ENCODE measurements at places on chromosomes 3 and 15.
A peak's percentile ranks its signal among the peaks of the same experiment; 100 is the strongest.

DNA sequence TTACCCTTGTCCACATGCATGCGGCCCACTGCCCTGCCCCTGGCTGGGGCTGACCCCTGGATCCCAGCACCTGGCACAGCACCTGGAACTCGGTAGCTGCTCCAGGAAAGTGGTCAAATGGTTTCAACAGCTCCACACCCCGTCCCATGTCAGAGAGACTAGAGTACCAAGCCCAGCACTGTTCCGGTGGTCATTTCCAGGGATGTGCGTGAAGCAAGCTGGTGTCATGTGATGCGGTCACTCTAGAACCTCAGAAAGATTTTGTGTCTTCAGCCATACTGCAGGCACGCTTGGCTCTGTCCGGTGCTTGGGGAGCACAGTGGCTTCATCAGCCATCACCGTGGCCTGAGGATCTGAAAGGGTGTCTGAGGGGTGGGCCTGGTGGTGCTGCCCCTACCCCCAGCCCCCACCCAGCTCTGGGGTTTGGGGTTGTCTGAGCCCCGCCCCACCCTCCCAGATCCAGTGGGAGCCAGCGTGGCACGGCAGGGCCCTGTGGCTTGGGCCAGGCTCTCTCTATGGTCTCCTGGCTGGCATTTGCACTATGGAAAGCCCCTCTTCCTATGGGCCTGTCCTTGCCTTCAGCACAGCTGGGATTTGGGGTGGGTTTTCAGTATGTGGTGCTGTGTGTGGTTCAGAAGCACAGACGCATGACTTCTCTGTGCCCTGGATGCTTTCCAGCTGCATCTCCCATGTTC lies 15.3 kb downstream of the APBA2 start:
- no peak for DNase-seq
- no peak overlapping the region for H3K4me3 ChIP-seq
- H3K4me1 ChIP-seq, result no peaks in the 10 kb centered on the region
- H3K27ac ChIP-seq, result no peak overlapping the region
- no peaks in the 10 kb centered on the region for H3K36me3 ChIP-seq
- H3K27me3 ChIP-seq, result no peaks in the 10 kb centered on the region

DNA sequence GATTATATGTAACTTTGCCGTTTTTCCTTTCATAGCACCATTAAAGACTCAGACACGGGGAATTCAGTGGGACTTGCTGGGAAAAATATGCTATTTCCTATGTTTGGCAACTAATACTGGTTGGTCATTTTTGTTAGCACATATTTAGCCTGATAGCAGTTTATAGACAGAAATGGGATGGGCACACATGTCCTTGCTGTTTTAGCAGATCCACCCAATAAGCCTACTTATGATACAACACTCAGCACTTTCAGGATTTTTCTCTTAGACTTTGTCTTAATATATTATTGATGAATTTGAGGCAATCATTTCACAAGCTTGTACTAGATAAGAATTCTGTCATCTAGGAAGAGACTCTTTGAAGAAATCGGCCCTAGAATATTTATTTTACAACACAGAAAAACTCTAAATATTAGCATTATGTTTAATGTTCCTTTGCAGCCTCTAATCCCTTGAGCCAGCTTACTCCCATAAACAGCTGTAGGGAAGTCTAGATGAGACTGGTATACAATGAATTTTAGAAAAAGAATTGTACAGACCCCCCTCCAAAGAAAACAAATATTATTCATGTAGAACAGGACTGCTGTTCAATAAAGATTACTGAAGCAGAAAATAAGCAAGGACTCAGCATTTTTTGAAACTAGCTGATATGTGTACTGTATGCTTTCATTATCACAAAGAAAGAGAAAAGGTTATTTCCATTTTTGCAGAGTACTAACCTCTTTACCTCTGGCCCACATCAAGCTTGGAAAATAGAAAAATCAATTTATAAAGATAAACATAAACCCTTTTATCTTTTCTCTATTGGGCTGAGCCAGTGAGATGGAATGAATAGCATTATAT lies 656.8 kb upstream of the SGO1 start:
- no peaks in the 10 kb centered on the region for H3K4me1 ChIP-seq
- no peak for DNase-seq
- H3K27ac ChIP-seq, result no peak overlapping the region

GRCh38 chr3:12352253-12352652 lies 63.4 kb downstream of the PPARG start:
- no peak for DNase-seq
- H3K36me3 ChIP-seq, result no peaks in the 10 kb centered on the region
- no peak overlapping the region for H3K4me3 ChIP-seq

- no peaks in the 10 kb centered on the region for H3K27me3 ChIP-seq
- H3K36me3 ChIP-seq, result no peaks in the 10 kb centered on the region
- peak; percentile 78 for DNase-seq
- no peaks in the 10 kb centered on the region for H3K4me1 ChIP-seq
These were observed 54.2 kb upstream of the ARHGEF3 start for GRCh38 chr3:56855856-56856512.

DNA sequence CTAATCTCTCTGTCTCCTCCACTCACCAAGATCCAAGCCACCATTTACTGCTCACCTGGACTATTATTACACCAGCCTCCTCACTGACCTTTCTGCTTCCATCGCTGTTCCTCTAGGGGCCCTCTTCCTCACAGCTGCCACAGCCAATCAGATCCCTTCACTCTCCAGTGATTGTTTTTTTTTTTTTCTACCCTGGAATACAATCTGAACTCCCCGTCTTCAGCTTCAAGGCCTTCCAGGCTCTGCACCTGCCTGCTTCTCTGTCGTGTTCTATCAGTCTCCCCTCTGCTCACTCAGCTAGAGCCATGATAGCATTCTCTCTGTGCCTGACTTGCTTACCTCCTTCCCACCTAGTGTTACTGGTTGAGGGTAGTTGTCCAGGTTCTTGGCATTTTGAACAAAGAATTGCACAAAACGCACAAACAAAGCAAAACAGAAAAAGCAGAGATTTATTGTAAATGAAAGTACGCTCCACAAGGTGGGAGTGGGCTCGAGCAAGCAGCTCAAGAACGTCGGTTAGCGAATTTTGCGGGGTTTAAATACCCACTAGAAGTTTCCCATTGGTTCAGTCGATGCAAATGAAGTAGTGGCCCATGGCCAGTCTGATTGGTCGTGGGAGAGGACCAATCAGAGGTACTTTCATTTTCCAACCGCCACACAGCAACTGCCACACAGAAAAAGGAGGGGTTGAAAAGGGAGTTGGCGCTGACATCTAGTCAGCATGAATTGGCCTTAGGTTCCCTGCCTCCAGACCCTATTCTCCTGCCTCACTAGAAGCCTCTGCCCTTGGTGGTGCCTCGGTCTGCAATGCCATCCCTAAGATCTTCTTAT lies 188.9 kb downstream of the TLE3 start:
- no peak overlapping the region for H3K4me3 ChIP-seq
- no peak overlapping the region for H3K27ac ChIP-seq
- H3K36me3 ChIP-seq, result no peaks in the 10 kb centered on the region
- H3K27me3 ChIP-seq, result no peaks in the 10 kb centered on the region

GRCh38 chr3:54123003-54123775 lies 837 bp downstream of the CACNA2D3 start:
- no peak for DNase-seq
- no peak overlapping the region for H3K4me3 ChIP-seq
- H3K4me1 ChIP-seq, result no peaks in the 10 kb centered on the region
- peaks cover 92% of the 10 kb centered on the region for H3K27me3 ChIP-seq
- no peaks in the 10 kb centered on the region for H3K36me3 ChIP-seq

DNA sequence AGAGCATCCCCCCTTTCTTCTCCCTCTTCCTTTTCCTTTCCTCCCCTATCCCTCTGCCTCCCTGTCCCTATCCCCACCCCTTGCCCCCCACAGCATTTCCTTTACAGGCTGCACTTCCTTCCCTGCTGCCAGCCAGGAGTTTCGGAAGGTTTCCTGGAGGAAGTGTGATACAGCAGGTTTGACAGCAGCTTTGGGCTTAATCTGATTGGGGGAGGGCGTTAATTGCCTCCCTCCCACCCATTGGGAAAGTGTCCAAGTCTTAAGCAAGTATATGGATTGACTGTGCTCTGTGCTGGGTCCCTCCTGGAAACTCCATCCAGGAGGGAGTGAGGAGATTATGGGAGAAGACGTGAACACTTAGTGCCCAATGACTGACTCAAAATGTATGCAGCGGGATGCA lies 1.8 kb downstream of the SCAMP5 start:
- no peak for DNase-seq
- no peaks in the 10 kb centered on the region for H3K36me3 ChIP-seq
- peaks cover 6% of the 10 kb centered on the region for H3K4me1 ChIP-seq
- H3K4me3 ChIP-seq, result no peak overlapping the region
- peaks cover 46% of the 10 kb centered on the region for H3K27me3 ChIP-seq

DNA sequence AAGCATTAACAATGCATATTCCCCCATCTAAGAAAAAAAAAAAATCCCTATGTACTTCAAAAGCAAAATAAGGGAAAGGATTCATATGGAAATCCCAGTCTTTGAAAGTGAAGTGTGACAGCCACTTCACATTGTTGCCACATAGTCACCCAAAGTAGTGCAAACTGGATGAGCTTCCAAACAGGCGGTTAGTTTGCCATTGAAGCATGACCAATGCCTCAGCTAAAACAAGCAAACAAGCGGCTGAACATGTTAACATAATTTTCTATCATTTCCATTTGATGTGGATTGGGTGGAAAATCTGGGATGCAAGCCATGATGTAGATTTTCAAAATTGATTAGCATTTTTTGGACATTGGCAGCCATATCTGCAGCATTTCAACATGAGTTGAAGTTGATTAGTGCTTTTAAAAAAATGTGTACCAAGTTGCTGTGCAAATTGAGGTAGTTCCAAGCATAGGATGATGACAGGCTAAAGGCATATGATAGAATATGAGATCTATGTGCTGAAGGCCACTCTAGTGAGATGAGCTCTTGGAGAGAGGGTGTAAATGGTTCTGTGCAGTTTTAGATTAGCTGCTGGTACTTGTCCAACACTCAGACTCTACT lies 405.2 kb downstream of the NR2F2 start:
- H3K36me3 ChIP-seq, result no peaks in the 10 kb centered on the region
- H3K4me1 ChIP-seq, result no peaks in the 10 kb centered on the region
- H3K27me3 ChIP-seq, result no peaks in the 10 kb centered on the region
- no peak overlapping the region for H3K4me3 ChIP-seq
- no peak for DNase-seq
- H3K27ac ChIP-seq, result no peak overlapping the region

DNA sequence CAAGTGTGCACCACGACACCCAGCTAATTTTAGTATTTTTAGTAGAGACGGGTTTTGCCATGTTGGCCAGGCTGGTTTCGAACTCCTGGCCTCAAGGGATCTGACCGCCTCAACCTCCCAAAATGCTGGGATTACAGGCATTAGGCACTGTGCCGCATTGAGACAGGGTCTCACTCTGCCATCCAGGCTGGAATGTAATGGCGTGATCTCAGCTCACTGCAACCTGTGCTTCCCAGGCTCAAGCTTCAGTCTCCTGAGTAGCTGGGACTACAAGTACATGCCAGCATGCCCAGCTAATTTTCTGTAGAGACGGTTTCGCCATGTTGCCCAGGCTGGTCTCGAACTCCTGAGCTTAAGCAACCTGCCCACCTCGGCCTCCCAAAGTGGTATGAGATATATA lies 51.6 kb downstream of the ACAD9 start:
- H3K27me3 ChIP-seq, result no peaks in the 10 kb centered on the region
- no peak for DNase-seq
- H3K27ac ChIP-seq, result no peak overlapping the region
- H3K36me3 ChIP-seq, result no peaks in the 10 kb centered on the region
- no peak overlapping the region for H3K4me3 ChIP-seq

DNA sequence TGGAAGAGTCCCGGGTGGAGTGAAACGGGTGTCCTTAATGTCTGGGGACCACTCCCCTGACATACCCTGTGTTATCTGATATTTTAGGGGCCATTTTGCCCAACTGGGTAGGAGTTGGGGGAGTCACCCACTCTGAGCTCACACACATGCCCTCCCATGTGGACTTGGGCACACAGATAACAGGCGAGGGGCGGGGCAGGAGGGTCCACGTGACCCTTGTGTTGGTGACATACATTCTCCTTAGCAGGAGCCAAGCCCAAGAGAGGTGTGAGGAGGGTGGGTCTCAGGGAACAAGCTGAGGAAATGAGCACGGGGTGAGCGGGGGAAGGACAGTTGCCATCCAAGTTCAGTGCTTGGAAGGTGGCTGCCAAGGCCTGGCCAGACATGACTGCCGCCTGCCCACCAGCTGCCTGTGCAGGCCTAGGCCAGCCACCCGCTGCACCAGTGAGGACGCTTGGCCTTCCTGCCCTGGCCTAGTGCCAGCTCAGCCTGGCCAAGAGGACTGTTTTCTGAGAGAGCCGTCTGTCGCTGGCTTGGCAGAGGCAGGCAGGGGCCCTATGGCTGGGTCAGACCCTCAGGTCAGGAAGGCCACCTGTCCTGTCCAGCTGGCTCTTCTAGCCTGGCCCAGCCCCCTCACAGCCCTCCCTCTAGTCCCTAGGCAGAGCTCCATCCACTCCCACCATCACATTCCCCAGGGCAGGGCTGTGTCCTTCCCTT lies 31.3 kb upstream of the TMEM115 start:
- H3K4me1 ChIP-seq, result peaks cover 5% of the 10 kb centered on the region
- H3K27me3 ChIP-seq, result no peaks in the 10 kb centered on the region
- H3K36me3 ChIP-seq, result no peaks in the 10 kb centered on the region
- H3K4me3 ChIP-seq, result no peak overlapping the region
- DNase-seq, result no peak
- H3K27ac ChIP-seq, result no peak overlapping the region

DNA sequence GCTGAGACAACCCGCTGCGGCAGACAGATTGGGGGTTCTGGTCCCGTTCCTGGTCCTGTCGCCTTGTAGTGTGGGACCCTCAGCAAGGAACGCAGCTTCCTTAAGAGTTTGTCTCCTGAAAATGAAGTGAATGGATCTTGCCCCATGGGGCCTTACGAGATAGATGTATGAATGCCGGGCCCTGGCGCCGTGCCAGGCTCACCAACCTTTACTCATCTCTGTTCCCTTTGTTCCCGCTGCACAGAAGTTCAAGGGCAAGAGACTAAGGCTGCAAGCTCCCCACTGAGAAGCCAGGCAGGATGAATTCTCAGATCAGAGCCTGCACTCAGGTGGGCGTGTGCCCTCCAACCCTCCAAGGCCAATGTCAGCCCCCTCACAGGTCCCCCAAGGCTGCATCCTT lies 162.7 kb upstream of the IQSEC1 start:
- H3K4me3 ChIP-seq, result no peak overlapping the region
- H3K27ac ChIP-seq, result no peak overlapping the region
- H3K36me3 ChIP-seq, result no peaks in the 10 kb centered on the region

DNA sequence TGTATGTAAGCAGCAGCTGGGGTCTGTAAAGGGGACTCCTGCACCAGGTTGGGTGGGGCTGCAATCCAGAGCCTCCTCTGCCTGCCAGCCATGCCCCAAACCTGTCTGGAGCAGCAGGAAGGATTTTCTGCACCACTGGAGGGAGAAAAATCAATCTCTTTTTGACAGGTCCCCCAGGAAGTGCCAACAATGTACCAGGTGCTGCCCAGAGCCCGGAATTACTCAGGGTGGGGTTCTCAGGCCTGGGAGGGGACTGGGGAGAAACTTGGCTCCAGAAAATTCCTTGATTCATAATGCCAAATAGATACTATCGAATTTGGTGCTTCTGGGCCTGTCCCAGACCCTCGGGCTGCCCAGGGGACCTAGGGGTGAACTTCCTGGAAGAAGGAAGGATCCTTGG lies 52.6 kb downstream of the WNT7A start:
- no peaks in the 10 kb centered on the region for H3K4me1 ChIP-seq
- H3K4me3 ChIP-seq, result no peak overlapping the region
- no peak for DNase-seq
- no peaks in the 10 kb centered on the region for H3K27me3 ChIP-seq
- no peaks in the 10 kb centered on the region for H3K36me3 ChIP-seq
- no peak overlapping the region for H3K27ac ChIP-seq

GRCh38 chr3:188979669-188980310 lies 192.0 kb upstream of the TPRG1 start:
- peaks cover 2% of the 10 kb centered on the region for H3K4me1 ChIP-seq
- no peaks in the 10 kb centered on the region for H3K27me3 ChIP-seq
- H3K36me3 ChIP-seq, result no peaks in the 10 kb centered on the region
- no peak for DNase-seq
